ENCODE measurements at places on chromosomes 16 and 17.

GRCh38 chr17:41490000-41490990, 585 bp upstream of the KRT36 start:
- no peak for DNase-seq

- peak; percentile 79 for DNase-seq
Observed at GRCh38 chr17:17303010-17303846, at the start of gene NT5M. Gene NT5M, plus strand, starts transcription at chr17:17303373. Its CDS starts 178 bp downstream, at chr17:17303551.

- no peak for DNase-seq
Observed at GRCh38 chr16:10964891-10965326, 20.5 kb downstream of the CLEC16A start.

DNA sequence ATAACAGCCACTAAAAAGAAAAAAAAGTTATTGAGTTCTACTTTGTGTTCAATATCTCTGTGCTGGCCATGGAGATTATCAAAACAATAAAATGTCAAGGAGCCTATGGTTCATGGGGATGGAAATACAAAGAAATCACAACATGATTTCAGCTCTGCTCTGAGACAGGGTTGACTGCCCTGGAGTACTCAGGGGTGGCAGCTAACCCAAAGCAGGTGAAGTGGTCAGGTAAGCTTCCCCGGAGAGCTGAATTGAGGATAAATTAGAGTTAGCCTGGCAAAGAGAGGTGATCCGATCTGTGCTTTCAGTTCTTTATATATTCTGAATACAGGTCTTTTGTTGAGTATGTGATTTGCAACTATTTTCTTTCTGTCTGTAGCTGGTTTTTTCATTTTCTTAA, 119.3 kb upstream of the TMEM97 start:
- DNase-seq = no peak

DNA sequence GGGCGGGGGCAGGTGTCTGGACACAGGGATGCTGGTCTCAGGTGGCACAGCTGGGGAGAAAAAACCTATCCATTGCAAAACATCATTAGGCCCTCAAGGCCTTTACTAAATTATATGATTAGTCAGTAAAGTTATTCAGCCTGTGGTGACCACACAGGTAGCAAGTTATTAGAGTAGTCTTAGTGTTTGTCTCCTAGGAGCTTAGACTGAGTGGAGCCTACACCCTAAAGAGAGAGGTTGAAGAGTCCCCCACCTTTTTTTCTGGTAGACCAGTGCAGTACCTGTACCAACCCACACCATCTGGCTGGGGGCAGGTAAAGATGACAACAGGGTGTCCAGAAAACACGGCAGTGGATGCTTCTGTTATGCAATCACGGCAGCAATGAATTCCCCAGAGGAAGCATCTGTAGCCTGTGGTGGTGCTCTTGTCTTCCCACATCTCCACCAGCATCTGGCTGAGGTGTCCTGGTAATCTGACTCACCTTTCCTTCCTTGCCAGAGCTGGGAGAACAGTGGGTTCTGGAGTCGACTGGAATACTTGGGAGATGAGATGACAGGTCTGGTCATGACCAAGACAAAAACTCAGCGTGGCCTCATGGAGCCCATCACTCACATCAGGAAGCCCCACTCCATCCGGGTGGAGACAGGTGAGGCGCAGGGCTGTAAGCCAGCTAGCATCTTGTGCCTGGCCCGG, 11.0 kb downstream of the MYCBPAP start:
- DNase-seq = no peak

DNA sequence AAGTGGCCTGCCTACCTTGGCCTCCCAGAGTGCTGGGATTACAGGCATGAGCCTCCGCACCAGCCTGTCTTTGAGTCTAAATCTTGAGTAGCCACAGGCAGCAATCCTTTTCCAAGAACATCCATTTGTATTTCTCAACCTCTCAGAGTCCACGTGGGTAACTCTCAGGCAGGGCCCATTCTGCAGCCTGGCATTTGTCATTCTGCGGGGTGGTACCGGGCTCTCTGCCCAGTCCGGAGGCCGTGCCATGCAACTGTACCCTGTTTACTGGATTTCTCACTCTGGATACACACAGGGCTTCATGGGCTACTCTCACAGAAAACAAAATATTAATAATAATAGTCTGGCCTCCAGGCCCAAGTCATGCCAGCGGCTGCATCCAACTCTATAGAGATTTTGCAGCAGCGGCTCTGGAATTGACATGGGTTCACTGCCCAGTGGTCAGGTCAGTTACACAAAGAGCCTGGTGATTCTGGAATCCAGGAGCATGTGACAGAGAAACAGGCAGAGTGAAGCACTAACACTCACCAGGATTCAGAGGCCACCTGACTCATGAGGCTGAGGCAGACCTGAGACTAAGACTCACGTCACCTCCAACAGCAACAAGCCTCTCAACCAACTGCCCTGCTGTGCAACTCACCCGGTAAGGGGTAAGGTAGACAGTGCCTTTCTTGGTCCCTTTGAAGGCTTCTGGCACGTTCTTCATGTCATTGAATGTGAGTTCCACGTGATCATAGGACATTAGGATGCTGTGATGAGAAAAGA, 4.0 kb downstream of the WBP2 start:
- DNase-seq = no peak

DNA sequence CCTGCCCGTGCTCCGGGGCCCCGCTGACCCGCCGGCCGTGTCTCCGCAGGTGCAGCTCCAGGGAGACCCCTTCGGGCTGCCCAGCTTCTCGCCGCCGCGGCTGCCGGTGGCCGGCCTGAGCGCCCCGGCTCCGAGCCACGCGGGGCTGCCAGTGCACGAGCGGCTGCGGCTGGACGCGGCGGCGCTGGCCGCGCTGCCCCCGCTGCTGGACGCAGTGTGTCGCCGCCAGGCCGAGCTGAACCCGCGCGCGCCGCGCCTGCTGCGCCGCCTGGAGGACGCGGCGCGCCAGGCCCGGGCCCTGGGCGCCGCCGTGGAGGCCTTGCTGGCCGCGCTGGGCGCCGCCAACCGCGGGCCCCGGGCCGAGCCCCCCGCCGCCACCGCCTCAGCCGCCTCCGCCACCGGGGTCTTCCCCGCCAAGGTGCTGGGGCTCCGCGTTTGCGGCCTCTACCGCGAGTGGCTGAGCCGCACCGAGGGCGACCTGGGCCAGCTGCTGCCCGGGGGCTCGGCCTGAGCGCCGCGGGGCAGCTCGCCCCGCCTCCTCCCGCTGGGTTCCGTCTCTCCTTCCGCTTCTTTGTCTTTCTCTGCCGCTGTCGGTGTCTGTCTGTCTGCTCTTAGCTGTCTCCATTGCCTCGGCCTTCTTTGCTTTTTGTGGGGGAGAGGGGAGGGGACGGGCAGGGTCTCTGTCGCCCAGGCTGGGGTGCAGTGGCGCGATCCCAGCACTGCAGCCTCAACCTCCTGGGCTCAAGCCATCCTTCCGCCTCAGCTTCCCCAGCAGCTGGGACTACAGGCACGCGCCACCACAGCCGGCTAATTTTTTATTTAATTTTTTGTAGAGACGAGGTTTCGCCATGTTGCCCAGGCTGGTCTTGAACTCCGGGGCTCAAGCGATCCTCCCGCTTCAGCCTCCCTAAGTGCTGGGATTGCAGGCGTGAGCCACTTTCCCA, 5.9 kb downstream of the CTF1 start:
- peak; percentile 62 for DNase-seq

DNA sequence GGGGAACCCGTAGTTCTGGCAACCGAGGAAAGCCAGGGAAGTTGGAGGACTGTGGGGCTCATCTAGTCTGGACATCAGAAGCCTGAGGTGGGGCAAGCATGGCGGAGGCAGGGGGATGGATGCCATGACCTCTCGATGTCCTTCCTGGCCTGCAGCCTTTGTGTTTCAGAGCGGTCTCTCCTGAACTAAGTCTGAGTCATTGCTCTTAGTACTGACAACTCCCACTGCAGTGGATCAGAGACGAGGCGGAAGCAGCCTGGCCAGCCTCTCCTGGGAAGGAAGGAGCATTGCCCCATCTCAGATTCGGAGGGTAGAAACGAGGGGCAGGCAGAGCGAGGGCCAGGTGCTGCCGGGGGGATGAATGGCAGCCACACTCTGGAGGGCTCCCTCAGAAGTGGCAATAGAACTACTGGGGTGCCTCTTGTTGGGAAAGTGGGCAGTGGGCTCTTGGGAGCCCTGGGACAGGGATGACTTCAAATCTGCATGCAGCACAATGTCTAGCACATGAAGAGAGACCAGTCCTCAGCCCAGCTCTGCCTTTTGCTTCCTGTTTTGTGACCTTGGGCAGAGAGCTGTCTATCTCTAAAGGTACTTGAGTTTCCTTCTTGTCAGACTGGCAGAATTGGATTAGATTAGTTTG, 3.6 kb upstream of the STAC2 start:
- DNase-seq = no peak

DNA sequence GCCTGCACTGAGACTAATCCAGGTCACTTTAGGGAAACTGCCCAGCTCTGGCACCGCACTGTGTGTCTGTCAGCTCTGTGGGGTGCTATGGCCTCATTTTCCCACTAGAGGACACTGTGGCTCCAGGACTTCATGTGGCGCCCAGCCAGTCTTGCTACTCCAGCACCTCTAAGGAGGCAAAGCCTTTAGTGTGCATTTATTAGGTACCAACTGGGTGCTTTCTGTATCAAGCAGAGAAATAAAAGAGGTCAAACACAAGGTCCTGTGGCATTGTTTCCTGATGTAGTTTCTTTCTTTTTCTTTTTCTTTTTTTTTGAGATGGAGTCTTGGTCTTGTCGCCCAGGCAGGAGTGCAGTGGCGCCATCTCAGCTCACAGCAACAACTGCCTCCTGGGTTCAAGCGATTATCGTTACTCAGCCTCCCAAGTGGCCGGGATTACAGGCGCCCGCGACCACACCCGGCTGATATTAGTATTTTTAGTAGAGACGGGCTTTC, 12.5 kb upstream of the RHBDL3 start:
- DNase-seq = peak; percentile 48

DNA sequence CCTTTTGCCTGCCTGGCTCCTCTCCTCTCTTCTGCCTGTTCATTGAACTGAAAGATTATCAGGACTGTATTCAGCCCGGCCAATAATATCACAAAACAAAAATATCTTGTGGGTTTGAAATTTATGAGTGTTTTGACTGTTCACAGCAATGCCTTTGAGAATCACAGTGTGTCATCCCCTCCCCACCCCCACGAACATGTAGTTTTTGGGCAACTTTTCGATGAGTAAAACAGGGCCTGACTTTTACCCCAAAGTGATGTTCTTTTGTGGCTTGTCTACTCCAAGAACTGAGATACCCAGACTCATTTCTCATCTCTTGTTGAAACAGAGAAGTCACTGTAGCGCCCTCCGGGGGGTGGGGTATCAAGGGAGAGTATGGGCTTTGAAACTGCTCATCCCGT, 675.7 kb downstream of the WWOX start:
- no peak for DNase-seq

Data from NCI-H1930 (cell line).